CD4-positive, alpha-beta memory T cell (primary cell): ENCODE measurements at places on chromosomes 11 and 22.

GRCh38 chr11:69053546-69054396 is 5.0 kb downstream of the TPCN2 start:
- H3K4me3 ChIP-seq: no peak overlapping the region
- peaks cover 23% of the 10 kb centered on the region for H3K4me1 ChIP-seq
- no peaks in the 10 kb centered on the region for H3K27me3 ChIP-seq
- peaks cover 6% of the 10 kb centered on the region for H3K36me3 ChIP-seq

- H3K4me3 ChIP-seq: no peak overlapping the region
- H3K4me1 ChIP-seq: no peaks in the 10 kb centered on the region
- no peak for DNase-seq
Observed at GRCh38 chr11:22169833-22170232, 23.1 kb upstream of the ANO5 start.

DNA sequence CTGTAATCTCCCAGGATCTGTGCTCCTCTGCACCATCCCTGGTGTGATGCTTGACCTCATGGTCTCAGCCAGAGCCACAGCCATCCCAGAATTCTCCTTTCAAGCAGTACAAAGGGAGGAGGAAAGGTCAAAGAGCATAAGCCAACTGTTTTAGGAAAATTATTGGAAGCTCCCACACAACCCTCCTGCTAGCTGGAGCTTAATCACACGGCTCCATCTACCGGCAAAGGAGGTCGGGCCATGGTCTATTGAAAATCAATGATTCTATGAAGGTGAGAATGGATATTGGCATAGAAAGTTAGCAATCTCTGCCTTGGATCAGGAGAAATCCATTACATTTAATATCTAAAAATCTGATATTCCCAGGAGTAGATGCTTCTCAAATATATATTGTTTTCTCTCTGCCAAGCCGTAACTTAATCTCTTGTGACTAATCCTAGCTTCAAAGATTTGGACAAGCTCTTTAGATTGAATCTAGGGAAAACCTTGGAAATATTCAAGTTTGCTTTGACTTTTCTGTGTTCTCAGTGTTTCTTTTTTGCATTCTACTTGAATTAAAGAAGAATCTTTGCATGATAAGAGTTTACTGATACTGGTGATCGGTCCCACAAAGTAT is 259.6 kb downstream of the NTM start:
- H3K27ac ChIP-seq: no peak overlapping the region
- no peaks in the 10 kb centered on the region for H3K36me3 ChIP-seq
- DNase-seq: no peak
- H3K4me3 ChIP-seq: no peak overlapping the region
- no peaks in the 10 kb centered on the region for H3K4me1 ChIP-seq

GRCh38 chr11:112177589-112177988 is 2.3 kb downstream of the BCO2 start:
- no peak for DNase-seq
- H3K36me3 ChIP-seq: no peaks in the 10 kb centered on the region
- H3K27ac ChIP-seq: no peak overlapping the region
- H3K4me1 ChIP-seq: peaks cover 9% of the 10 kb centered on the region

- H3K4me3 ChIP-seq: no peak overlapping the region
- H3K27me3 ChIP-seq: no peaks in the 10 kb centered on the region
- H3K27ac ChIP-seq: no peak overlapping the region
- H3K36me3 ChIP-seq: no peaks in the 10 kb centered on the region
Observed at GRCh38 chr22:28988457-28988856, 73.2 kb downstream of the C22orf31 start.

- no peaks in the 10 kb centered on the region for H3K36me3 ChIP-seq
- no peak for DNase-seq
- H3K4me3 ChIP-seq: no peak overlapping the region
- peaks cover 12% of the 10 kb centered on the region for H3K27me3 ChIP-seq
Observed at GRCh38 chr11:13012056-13012661, 3.0 kb downstream of the RASSF10 start.

- no peaks in the 10 kb centered on the region for H3K36me3 ChIP-seq
- no peaks in the 10 kb centered on the region for H3K27me3 ChIP-seq
- no peak overlapping the region for H3K27ac ChIP-seq
- H3K4me3 ChIP-seq: no peak overlapping the region
Observed at GRCh38 chr11:102589047-102589459, 36.1 kb downstream of the MMP20 start.

DNA sequence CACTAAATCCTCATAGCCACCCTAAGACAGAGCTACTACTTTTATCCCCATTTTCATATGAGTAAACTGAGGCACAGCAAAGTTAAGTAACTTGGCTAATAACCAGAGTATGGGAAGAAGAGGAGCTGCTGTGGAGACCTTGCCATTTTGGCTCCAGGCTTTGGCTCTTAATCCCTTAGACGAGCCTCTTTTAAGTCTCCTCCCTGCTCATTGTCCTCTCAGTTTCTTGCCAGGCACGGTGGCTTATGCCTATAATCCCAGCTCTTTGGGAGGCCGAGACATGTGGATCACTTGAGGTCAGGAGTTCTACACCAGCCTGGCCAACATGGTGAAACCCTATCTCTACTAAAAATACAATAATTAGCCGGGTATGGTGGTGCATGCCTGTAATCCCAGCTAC is 78.6 kb downstream of the PRR5L start:
- H3K4me1 ChIP-seq: peaks cover 39% of the 10 kb centered on the region
- H3K4me3 ChIP-seq: no peak overlapping the region
- H3K27ac ChIP-seq: no peak overlapping the region

GRCh38 chr11:60966890-60967289 is 4.6 kb upstream of the CD6 start:
- H3K36me3 ChIP-seq: no peaks in the 10 kb centered on the region
- H3K4me3 ChIP-seq: no peak overlapping the region
- H3K27ac ChIP-seq: no peak overlapping the region
- no peaks in the 10 kb centered on the region for H3K27me3 ChIP-seq
- no peak for DNase-seq
- H3K4me1 ChIP-seq: peaks cover 15% of the 10 kb centered on the region

GRCh38 chr11:79219186-79220045 is 221.4 kb downstream of the TENM4 start:
- H3K4me3 ChIP-seq: no peak overlapping the region
- no peaks in the 10 kb centered on the region for H3K4me1 ChIP-seq
- no peaks in the 10 kb centered on the region for H3K27me3 ChIP-seq
- DNase-seq: no peak
- H3K27ac ChIP-seq: no peak overlapping the region
- no peaks in the 10 kb centered on the region for H3K36me3 ChIP-seq

DNA sequence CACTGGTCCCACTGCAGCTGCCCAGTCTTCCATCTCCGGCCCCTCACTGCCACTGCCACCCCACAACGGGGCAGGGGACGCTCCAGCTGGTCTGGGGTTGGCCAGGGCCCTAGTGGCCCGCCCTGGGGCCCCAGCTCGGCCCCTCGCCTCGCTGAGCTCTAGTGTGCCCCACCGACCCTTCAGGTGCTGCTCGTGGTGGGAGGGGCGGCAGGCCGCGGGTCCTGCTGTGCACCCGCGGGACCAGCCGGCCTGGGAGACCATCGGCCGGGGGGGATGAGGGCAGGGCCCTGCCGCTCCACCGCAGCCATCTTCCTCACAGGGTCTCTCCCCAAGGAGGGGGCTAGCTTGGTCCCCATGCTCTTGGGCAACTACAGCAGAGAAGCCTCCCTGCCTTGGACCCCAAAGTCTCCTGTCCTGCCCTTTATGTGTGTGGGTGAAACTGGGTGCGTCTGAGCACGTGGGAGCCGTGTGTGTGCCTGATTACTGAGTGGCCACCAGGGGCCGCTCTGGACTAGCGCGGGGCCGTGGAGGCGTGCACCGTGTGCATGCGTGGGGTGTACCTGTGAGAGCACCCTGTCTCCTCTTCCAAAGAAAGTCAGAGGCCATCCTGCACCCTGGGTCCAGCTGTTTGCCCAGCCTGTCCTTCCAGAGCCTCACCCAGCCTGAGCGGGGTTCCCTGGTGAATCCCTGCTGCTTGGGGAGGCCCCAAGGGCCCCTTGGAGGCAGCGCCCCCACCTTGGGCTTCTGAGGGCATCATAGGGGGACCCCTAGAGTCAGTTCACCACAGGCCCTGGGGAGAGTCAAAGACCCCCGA is 6.0 kb upstream of the ACR start:
- no peak overlapping the region for H3K27ac ChIP-seq
- H3K4me3 ChIP-seq: no peak overlapping the region
- DNase-seq: peak; percentile 50
- no peaks in the 10 kb centered on the region for H3K36me3 ChIP-seq

DNA sequence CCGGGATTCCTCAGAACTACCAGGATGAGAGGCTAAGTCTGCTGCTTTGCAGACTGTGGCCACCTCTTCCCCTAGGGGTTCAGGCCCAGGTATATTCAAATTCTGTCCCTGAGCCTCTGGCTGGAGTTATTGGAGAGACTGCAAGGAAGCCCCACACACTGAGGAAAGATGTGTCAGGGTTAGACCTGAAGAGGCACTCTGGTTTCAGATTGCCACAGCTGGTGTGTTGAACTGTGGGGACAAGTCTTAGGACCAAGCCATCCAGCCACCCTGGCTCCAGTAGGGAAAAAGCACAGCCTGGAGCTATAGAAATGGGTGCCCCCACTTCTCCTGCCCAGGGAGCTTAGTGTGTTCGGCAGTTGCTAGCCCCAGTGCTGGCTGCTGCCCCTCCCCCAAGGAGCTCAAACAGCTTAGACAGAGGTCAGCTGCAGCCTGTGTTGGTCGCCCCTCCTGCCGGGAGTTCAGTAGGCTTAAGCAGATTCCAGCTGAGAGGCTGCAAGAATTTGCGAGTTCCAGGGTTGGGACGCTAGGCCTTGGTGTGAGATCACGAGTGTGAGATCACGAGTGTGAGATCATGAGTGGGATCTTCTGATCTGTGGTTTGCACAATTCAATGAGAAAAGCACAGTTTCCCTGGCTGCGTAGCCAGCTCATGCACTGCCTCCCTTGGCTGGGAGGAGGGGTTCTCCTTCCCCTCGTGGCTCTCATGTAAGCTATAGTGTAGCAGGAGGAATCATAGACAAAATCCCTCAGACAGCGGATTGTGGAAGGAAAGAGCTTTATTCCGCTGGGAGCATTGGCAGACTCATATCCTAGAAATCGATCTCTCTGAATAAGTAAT is 552.1 kb upstream of the CHORDC1 start:
- no peak for DNase-seq
- H3K27ac ChIP-seq: no peak overlapping the region
- H3K4me3 ChIP-seq: no peak overlapping the region
- H3K36me3 ChIP-seq: no peaks in the 10 kb centered on the region
- H3K4me1 ChIP-seq: no peaks in the 10 kb centered on the region
- no peaks in the 10 kb centered on the region for H3K27me3 ChIP-seq

GRCh38 chr11:123742031-123742723 is 717 bp upstream of the ZNF202 start:
- no peak for DNase-seq
- no peaks in the 10 kb centered on the region for H3K27me3 ChIP-seq
- peak overlapping the region; percentile 80 for H3K4me3 ChIP-seq
- peak overlapping the region; percentile 69 for H3K27ac ChIP-seq
- no peaks in the 10 kb centered on the region for H3K36me3 ChIP-seq
- H3K4me1 ChIP-seq: peaks cover 27% of the 10 kb centered on the region

GRCh38 chr11:123357353-123357989 is 72.6 kb upstream of the GRAMD1B start:
- H3K36me3 ChIP-seq: no peaks in the 10 kb centered on the region
- no peak for DNase-seq
- H3K27me3 ChIP-seq: no peaks in the 10 kb centered on the region
- H3K4me3 ChIP-seq: peak overlapping the region; percentile 42
- no peak overlapping the region for H3K27ac ChIP-seq

DNA sequence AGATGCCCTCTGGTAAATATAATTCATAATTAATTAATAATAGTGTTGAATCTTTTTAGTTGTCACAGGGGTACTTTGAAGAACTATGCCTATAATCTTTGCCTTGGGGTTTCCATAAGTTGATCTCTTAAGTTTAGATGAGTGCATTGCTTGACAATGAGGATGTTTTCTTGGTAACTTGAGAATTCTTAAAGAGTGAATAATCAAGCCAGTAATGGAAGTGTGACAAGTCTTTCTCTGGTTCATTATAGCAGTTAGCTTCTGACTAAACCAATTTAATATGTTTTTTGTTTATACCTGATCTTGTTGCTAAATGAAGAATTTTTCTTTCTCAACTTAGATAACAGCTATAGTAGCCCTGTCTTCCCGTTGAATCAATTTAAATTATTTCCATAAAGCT is 46.2 kb downstream of the ATXN10 start:
- H3K36me3 ChIP-seq: peaks cover 4% of the 10 kb centered on the region
- no peaks in the 10 kb centered on the region for H3K27me3 ChIP-seq
- H3K4me1 ChIP-seq: no peaks in the 10 kb centered on the region
- DNase-seq: no peak
- H3K27ac ChIP-seq: no peak overlapping the region
- no peak overlapping the region for H3K4me3 ChIP-seq

DNA sequence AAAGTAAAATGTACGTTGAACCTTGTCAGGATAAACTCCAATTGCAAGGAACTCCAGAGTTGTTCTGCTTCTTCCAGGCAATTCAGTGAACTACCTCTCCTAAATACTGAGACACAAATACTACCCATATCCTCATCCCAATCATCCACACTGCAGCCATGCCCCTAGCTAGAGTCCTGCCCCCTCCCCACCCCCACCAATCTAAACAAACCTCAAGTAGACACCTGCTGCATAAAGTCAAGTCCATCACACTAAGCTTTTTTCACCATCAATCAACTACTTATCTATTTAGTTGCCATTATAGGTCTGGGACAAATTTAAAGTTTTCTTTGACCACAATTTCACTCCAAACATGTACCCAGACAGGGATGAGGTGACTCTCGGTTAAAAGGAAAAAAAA is 93.2 kb upstream of the APOA1 start:
- H3K27me3 ChIP-seq: no peaks in the 10 kb centered on the region
- DNase-seq: peak; percentile 18
- H3K4me1 ChIP-seq: peaks cover 87% of the 10 kb centered on the region

- no peak overlapping the region for H3K27ac ChIP-seq
- H3K4me1 ChIP-seq: no peaks in the 10 kb centered on the region
- no peak overlapping the region for H3K4me3 ChIP-seq
- no peaks in the 10 kb centered on the region for H3K27me3 ChIP-seq
- DNase-seq: no peak
- H3K36me3 ChIP-seq: no peaks in the 10 kb centered on the region
Observed at GRCh38 chr22:48889209-48889830, 938.4 kb downstream of the BRD1 start.

DNA sequence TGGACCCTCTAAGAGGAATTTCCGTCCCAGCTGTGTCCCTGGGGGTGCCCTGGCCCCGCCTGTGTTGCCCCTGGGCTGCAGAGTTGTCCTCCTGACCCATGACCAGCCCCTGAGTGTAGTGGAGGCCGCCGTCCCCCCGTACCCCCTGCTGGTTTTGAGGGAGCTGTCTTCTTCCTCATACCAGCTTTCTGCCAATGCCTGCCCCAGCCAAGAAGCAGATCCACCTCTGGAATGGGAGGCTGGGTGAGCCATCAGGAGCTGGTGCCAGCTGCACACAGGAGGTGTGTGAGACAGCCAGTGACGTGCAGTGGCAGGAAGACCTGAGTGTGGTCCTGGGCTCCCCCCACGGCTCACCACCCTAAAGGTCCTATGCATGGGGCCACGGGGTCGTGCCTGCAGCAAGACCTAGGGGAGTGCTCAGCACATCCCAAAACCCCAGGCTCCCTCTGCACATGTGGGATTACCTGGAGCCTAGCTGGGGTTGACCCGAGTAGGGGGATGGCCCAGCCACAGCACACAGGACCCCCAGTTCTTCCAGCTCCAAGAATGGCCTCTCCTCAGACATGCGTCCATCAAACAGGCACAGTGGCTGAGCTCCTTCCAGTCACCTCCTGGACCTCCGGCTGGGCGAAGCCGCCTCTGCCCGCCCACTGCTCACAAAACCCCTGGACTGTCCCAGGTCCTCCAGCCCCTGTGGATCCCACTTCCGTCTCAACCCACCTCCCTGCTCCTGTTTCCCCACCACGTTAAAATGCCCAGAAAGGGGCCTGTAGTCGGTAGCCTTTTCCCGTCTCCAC is 647.6 kb downstream of the BRD1 start:
- no peak overlapping the region for H3K27ac ChIP-seq
- no peaks in the 10 kb centered on the region for H3K27me3 ChIP-seq
- DNase-seq: no peak
- no peaks in the 10 kb centered on the region for H3K4me1 ChIP-seq
- no peak overlapping the region for H3K4me3 ChIP-seq
- H3K36me3 ChIP-seq: no peaks in the 10 kb centered on the region
